ENCODE measurements at places on chromosomes 2 and 18.

GRCh38 chr2:3099145-3099859, 278.3 kb downstream of the EIPR1 start:
- no peak for DNase-seq

- no peak for DNase-seq
Observed at GRCh38 chr2:144553379-144553778, 33.5 kb upstream of the ZEB2 start.

DNA sequence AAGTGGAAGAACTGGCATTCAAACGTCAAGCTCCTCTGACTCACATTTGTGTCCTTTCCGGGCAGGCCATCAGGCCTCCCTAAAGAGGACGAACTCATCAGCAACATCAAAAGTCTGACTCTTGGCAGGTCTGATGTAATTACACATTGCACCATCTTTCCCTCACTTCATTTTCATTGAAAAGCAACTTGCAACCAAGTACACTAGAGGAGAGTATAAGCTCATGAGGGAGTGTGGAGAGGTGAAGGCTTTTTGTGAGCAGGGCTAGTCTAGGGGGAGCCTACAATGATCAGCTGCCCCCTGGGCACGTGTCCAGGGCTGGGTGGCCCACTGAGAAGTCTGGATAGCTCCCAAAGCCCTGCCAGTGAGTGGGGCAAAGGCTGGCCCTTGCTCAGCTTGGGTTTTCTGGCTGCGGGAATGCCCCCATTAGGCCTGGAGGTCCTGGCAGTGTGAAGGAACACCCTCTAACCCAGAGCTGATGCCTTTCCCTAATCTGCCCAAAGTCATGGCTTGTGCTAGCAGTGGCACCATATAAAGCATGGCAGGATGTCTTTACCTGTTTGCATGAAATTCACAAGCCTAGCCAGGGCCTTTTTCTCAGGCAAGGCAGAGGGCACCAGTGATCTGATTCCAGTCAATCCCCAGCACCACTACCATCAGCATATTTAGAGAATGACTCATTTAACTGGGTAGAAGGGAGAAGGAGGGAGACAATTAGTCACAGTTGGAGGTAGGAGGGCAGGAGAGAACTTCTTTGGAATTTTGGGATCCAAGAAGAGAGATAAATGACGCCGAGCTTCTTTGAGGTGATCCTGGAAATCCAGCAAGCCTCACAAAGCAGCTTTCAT, 8.5 kb upstream of the DAW1 start:
- no peak for DNase-seq

DNA sequence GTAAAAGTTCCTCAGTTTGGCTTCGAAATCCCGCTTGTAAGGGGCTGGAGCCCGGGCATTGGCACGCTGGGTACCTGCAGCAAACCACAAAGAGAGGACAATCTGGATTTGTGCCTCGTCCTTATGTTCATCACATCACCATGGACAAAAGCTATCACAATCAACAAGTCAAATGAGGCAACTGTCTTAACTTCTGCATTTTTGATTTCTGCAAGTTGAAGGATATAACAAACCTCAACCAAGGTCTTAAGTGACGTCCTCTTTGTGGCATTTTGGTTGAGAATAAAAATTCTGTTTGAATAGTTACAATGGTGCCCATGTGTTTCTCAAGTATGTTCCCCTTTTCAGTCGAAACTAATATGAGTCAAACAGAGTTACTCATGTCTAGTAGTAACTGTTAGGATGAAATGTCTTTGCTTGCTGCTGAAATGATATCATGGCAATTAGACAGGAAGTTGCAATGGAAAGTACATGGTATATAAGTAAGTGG, 70.8 kb upstream of the STK17B start:
- no peak for DNase-seq

GRCh38 chr18:48065601-48065995, 135.1 kb upstream of the SMAD2 start:
- DNase-seq, result peak; percentile 54

DNA sequence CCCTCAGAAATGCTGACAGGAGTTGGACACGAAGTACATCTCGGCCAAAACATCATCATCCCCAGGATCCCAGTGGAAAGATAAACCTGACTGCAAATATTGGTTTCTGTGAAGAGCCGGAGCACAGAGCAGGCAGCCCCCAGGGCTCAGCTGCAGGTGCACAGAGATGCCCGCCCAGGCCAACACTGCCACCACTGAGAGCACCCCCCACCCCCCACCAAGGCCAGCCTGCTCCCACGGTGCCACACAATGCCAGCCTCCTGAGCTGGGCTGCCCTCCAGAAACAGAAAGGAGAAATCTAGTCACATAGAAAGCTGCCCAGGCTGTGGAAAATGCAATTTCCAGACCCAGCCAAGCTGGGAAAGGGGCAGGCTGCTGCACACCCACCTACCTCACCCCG, 71.7 kb downstream of the GALNT14 start:
- DNase-seq, result peak; percentile 27

- DNase-seq, result no peak
Observed at GRCh38 chr18:9444549-9444948, 30.8 kb upstream of the RALBP1 start.

DNA sequence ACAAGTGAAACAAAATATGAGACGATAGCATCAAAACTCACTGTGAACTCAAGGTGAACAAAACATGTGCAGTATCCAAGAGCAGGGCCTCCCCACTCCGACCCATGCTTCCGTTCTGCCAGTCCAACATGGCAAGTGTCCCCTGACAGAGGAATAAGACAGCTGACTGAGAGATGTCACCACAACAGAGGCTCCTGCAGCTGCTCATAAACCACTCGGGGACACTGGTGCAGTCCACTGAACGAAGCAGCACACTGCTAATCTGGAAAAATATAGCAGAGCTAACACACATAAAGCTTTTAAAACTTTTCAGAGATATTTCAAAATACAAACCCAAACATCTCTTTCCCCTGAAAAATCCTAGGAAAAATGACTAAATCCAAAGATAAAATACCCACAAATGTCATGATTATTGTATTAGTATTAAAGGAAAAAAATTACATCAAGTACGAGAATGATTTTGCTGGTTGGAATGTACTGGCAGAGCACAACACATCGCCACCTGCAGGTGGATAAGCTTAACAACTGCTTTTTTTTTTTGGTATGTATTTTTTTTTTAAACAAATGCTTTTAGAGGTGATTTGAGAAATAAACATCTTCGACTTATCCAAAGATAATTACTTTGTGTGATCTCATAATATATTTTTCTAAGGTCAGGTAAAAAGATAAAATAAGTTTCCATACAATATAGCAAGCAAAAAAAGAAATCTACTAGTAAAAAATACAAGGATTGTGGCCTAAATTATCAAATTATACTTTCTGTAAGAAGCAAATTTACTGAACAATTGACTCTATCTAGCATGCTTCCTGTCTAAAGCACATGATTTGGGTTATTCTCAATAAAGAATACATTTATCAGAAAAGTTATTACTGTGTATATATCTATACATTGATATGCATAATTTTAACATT, 18.6 kb downstream of the THADA start:
- peak; percentile 61 for DNase-seq

DNA sequence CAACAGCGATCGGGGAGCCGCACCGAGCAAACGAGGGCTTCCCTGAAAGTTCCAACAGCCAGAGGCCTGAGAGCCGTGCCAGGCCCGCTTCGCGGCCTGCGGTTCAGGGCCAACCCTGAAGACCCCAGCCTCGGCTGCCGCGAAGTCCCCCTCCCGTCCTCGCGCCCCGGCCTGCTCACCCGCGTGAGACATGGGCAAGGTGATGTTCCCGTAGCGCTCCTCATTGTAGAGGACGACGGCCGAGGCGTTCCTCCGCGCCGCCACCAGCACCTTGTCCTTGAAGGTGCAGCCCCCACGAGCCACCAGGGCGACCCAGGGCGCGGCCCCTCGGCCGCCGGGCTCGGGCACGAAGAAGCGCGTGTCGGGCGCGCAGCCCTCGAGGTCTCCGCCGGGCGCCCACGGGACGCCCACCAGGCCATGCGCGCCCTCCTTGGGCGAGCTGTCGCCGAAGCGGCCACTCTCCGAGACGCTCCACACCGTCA, 510 bp downstream of the RNF149 start:
- no peak for DNase-seq

DNA sequence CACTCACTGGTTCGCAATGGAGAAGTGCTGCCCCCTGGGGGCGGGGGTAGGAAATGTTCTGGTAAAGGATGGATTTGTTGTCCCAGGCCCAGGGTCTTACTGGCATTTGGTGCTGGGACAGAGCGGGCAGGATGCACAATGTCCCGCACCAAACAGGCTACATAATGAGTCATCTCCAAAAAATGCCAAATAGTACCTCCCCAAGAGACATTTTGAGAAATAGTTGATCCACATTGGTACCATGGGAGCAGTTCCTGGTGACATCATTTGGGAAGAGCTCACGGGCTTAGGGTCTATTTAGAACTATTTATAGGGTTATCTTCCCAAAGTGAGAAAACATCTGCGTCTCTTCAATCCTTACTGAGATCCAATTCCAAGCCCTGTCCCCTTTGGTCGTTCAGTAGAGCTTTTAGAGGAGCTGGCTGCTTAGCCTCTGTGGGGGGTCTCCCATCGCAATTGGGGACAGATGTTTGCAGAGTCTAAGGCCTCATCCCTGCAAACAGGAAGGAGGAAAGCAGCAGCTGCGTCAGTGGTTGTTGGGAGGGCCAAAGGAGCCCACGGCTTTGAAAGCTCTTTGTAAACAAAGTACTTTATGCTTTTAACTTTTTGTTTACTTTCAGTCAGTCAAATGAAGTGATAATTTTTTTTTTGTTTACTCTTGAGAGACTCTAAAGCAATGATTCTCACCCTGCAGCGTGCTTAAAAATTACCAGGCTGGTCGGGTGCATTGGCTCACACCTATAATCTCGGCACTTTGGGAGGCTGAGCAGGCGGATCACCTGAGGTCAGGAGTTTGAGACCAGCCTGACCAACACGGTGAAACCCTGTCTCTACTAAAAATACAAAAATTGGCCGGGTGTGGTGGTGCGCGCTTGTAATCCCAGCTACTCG, 49.3 kb downstream of the GREB1 start:
- DNase-seq, result no peak

GRCh38 chr18:27395752-27396151, 210.6 kb upstream of the CHST9 start:
- DNase-seq, result no peak

DNA sequence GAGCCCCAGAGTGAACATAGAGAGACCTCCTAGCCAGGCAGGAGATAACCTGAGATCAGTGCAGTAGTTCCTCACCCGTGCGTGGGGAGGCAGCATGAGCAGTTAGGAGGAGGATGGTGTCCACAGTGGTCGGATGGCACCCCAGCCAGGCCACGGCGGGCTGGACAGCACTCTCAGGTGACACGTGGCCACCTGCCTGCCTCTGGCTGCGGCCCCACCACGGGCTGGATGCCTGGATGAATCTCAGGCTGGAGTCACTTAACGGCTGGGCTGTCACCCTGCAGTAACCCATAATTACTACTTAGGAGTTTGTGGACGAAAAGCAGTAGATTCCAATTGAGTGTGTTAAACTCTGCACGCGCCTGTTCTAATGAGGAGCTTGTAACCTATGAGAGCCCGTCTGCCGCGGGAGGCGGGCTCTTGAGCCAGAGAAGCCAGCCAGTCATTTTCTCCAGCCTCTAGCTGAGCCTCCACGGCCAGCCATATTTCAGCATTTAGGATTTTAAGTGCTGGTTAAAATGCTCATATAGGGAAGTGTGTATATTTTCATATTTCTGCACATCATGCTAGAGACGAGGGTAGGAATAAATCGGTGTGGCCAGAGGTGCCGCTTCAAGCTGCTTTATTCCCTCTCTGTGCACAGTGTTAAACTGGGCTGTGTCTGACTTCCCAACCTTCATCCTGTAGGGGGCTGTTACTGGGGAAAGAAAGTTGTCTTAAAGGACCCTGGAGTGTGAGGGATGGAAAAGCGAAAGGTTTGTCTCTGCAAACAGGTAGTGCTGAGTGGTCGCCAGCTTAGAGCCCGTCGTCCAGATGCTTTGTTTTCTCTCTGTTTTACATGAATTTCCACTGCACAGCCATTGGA, 144.0 kb downstream of the GLI2 start:
- no peak for DNase-seq

DNA sequence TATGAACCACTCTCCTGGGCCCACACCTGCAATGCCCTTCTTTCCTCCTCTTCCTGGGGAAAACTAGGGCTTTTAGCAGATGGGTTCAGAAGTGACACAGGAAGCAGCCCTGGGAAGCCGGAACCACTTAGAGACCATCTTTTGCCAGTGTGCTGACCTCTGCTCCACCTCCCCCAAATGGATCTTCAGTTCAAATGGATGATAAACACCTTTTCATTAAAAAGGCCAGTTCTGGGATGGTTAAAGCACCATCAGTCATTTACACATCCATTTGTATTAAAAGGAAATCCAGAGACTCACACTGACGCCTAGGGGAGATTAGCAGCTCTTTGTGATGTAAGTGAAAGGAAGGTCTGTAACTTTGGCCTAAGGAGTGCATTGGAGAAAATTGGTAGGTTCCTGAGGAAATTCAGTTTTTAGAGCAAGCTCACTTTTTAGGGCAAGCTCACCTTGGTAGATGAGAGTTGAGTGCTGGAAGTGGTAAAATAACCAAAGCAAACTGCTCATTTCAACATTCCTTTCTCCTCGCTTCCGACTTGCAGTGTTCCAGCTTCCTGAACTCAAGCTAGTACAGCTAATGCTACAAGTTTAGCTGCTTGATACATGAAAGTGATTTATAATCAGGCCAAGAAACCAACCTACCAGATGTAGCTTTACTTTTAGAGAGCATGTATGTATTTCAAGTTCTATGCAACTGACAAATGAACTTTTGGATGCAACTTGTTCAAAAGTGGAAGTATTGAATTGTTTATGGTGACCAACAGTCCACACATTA, 47.7 kb downstream of the ACTR2 start:
- DNase-seq, result no peak

GRCh38 chr2:563512-563911, 113.7 kb downstream of the TMEM18 start:
- DNase-seq, result no peak

- DNase-seq, result peak; percentile 56
Observed at GRCh38 chr18:79257480-79257879, 138.2 kb upstream of the NFATC1 start.

DNA sequence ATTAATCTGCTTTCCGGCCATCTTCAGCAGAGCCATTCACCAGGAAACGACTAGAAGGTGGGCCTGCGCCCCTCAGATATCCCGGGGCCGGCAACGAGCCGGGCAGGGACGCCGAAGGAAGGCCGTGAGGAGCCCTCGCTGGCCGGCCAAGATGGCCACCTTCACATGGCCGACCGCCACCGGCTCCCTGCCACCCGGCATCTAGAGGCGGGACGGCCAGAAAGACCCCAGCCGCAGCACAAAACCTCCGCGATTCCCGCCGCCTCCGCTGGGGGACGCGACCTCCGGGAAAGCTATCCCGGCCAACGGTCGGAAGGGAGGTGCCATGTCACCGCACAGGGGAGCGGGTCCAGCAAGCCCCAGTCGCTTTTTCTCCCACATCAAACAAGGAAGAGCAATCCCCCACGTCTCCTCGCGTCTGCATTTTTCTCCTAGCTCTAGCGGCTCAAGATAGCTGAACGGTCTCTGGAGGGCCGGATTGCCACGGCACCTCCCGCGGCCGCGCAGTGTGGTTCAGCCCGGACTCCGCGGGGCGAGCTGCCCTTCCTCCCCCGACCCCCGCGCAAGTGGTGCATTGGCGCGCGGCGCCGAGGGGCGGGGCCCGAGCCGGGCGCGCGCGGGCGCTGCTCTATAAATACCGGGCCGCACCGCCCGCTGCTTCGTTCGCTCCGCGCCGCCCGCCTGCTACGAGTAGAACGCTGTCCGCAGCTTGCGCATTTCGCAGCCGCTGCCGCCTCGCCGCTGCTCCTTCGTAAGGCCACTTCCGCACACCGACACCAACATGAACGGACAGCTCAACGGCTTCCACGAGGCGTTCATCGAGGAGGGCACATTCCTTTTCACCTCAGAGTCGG, at the start of gene MAT2A:
Gene MAT2A, plus strand, starts transcription at position 662 of the 854 bp plus-strand sequence. Its CDS starts 120 bp downstream, at position 782.
- peak; percentile 96 for DNase-seq

GRCh38 chr2:223598994-223599639, 3.0 kb downstream of the SCG2 start:
- no peak for DNase-seq

GRCh38 chr2:46793423-46794416, 121.9 kb downstream of the MCFD2 start:
- no peak for DNase-seq
